ENCODE measurements at places on chromosomes 5 and 9.
A peak's percentile ranks its signal among the peaks of the same experiment; 100 is the strongest.

GRCh38 chr5:102932781-102933180 lies 177.7 kb downstream of the PAM start:
- no peak for DNase-seq

DNA sequence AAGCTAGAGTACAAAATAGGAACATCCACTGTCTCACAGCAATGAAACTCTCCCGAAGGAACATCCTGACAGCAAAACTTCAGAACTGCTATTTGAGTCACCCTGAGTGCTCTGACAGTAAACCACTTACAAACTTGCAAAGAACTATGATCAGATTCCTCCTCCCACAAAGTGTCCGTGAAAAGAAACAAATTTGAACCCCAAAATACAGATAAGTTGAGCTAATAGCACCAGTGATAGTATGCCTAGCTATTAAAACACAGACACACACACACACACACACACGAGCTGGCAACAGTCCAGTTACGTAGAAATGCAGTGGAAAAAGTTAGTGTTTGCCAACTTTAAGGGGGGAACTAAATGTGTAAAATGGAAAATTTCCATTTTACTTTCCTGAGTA lies 3.1 kb upstream of the GLIS3 start:
- DNase-seq = no peak

DNA sequence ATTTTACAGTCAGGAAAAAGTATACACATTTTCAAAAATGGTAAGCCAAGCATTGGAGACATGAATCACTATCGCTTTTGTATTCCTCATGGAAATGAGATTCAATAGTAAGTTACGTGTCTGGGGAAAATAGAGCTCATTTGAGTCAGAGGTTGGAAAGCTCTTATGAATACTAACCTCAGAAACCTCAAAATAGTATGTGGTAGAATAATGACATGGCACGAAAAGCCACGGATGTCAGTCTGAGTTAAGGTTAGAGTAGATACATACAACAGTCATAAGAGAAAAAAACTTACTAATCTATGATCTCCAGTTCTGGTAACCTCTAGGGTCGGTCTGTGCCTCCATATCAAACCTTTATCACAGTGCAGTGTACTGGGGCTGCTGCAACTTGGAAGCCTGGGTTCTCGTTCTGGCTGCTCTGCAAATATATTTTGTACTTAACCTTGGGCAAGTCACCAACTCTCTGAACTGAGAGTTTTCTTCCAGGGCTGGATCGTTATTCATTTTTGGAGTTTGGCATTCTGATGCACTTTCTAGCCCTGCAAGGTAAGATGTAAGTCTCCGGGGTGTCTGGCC lies 31.8 kb downstream of the MAP1B start:
- DNase-seq = no peak

- peak; percentile 18 for DNase-seq
Observed at GRCh38 chr9:133995012-133995896, 3.1 kb upstream of the VAV2 start.

- DNase-seq = peak; percentile 22
Observed at GRCh38 chr9:27864644-27865438, 291.6 kb upstream of the C9orf72 start.

DNA sequence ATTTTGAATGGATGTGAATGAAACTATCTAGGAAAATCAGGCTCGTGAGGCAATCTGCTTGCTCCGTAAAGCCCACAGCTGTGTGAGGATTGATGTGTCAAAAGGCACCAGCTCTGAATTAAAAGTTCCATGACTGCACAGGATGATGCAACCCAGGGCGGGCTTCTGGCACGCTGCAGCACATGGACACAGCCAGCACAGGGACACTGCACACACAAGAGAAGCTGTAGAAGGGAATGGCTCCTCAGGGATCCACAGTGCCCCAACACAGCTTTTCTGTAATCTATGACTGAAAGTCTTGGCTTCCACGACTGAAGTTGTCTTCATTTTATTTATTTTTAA lies 151.0 kb downstream of the GCNT1 start:
- DNase-seq = no peak

GRCh38 chr5:134634227-134634626 lies 1.6 kb upstream of the SAR1B start:
- DNase-seq = no peak

GRCh38 chr5:136113606-136114005 lies 19.0 kb upstream of the SMAD5 start:
- DNase-seq = no peak

DNA sequence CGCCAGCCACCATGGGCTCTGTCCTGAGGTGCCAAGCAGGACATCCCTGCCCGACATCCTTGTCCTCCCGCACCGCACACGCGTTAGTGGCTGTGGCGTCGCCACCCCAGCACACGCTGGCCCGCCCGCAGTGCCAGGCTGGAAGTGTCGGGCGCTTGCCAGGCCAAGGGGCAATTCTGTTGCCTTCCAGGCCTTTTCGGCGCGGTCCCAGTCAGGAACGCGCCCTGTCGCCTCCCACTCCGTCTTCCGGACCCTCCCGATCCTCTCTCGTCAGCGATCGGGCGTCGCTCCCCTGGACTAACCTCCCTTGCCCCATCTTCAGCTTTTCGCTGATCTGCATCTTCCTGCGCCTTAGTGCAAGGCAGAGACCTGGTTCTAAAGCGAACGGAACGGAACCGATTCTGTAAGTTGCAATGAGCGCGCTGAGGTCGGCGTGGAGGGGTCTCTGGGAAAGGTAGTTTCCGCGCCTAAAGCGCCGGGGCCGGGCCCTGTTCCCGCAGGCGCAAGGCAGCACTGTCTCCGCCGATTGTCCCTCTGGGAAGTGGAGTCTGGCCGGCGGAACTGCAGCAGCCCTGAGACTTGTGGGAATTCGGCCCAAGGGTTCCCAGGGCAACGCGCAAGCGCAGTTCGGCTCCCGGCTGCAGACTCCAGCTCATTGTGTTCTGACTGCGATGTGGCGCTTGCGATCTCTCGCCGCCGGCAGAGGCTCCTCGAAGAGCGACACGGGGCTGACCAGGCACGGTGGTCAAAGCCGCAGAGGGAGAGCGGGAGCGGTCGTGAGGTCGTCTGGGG lies at the start of gene ZNF454:
TSS of gene ZNF454 (plus strand) at position 630 of the 792 bp plus-strand sequence. CDS start 1,594 bp downstream, outside the sequence.
- no peak for DNase-seq

GRCh38 chr5:66113160-66113559 lies 30.9 kb upstream of the SREK1 start:
- no peak for DNase-seq

GRCh38 chr9:128729302-128729701 lies 5.4 kb upstream of the ZDHHC12 start:
- no peak for DNase-seq

DNA sequence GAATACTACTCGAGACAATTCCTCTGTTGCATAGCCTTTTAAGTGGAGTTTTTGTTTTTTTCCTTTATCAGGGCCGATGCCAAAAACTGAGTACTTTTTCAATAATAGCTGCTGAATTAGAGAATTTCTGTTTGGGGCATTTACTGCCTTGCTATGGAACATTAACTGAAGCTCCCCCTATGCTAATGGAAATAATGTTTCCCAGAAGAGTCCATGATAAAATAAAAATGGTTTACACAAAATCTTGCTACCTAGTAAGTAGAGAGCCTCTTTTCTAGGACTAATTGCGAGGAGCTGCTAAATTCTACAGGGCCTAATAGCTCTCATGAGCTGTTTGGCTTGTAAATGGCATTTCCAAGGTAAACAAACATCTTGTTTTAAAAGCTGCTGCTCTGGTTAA lies 128.2 kb upstream of the MYO10 start:
- DNase-seq = no peak

DNA sequence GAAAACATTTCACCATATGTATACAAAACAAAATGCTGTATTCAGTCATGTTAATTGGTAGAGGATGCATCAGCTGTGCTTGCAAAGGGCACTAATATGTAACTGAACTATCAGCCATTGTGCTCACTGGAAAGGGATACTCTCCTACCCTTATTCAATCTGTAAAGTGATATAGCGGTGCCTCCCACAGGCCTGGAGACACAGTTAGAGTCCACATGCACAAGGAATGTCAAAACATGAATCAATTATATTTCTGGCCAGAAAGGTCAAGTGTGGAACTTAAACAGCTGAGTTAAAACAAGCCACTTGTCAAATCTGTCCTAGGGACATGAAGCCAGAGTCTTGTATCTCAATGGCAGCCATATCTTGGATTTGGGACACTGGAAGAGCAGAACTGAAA lies 71.2 kb upstream of the IZUMO3 start:
- DNase-seq = no peak

- DNase-seq = no peak
Observed at GRCh38 chr5:151186052-151186451, 28.5 kb upstream of the ANXA6 start.

DNA sequence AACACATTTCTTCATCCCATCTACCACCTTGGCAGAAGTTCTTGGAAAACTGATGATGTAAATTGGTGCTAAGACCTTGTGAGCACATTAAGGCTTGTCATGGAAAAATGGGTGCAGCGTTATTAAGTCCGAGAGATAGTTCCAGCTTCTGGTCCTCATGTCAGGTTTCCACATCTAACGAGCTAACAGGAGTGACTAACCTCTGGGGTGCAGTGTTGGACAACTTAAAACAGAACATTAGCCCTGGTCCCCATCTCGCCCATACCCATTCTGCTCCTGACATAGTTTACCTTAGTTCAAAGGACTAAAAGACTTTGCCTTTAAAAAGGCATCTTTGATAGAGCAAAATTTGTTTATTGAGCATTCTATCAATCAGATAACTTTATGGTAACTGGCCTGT lies 128.0 kb downstream of the SLC1A3 start:
- DNase-seq = no peak

GRCh38 chr5:65086234-65086890 lies 317.6 kb downstream of the CWC27 start:
- DNase-seq = no peak

DNA sequence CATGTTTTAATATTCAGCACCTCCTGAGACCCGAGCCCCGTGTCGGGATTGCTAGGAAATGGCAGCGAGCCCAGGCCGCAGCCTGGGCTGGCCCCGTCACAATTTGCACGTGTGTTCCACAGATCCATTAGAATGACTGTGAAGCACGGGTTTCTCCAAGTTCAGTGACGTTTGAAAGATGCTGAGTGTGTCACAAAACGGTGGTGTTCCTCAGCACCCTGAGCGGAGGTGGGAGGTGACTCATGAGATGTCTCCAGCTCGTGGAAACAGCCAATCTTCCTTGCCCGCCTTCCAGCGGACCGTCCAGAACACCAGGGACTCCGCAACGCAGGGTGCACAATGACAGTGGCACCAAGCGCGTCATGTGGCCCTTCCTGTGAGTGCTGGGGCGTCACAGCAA lies 412.8 kb downstream of the IRX2 start:
- no peak for DNase-seq

Measured in NCI-H1436 treated with DMSO at 0.1 percent for 48 hours (cell line).